ENCODE measurements at places on chromosomes 4 and X.

DNA sequence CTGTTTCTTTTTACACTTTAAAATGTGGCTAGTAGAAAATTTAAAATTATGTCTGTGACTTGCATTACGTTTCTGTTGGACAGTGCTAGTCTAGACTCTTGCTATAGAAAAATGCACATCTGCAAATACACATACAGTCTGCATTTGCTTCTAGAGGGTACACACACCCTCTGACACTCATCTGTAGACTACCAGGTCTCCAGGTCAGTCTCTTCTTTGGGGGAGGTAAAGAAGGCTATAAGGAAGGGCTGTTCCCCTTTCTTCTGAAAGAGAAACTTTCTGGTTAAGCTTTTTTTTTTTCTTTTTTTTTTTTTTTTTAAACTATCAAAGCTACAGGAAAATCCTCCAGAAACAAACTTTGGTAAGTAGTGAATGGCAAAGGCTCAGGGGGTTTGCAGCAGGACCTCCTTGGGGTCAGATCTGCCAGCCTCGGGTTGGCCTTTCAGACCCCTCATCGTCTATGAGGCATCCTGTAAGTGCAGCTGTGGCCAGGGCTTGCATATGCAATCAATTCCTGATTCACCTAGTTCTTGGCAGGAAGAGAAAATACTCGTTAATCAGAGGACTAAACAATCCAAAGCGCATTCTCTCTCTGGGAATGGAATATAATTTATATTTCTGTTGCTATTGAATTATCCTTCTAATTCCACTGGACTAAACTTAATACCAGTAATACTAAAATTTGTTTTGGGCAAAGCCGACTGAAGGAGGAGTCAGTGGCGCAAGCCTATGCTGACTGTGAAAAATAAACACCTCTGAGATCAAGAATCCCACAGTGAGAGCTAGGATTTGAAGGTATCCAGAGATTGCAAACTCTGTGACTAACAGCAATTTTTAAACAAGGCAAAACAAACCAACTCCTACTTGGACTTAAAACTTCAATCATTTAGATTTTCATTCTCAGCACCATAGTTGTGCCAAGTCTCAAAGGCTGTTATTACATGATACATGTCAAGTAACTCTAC, 109.3 kb upstream of the TBC1D9 start:
- DNase-seq: no peak

DNA sequence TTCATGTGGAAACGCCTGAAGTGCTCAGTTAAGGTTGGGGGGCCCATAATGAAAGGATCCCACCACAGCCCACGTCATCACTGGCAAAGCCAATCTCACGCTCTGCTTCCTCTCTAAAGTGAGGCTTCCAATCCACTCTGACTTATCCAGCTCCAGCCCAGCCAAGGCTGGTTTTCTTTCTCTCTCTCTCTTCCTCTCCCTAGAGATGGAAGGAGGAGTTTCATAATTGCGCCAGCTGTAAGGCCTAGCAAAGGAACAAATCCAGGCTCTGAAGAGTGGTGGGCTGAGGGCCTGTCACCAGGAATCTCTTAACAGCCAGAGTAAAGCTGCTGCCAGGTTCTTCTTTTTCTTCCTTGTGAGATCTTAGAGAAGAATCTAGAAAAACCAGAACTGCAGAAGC, 20.7 kb upstream of the BCLAF3 start:
- DNase-seq: no peak

DNA sequence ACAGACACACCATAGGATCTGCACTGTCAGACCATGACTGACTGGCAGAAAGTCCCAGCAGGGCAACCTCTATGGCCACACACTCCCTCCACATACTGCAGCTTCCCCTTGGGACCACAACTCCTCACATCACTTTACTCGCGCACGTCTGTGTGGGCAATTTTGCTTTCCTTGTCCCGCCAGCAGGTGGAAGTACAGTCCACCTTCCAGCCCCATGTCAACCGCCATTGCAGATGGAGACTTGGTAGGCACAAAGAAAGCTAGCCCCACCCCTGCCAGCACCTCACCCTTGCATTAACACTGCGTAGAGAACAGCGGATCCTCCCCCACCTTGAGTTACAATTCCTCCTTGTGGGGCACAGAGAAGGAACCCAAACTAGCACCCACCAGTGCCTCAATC, 74.4 kb upstream of the NAP1L2 start:
- no peak for DNase-seq

DNA sequence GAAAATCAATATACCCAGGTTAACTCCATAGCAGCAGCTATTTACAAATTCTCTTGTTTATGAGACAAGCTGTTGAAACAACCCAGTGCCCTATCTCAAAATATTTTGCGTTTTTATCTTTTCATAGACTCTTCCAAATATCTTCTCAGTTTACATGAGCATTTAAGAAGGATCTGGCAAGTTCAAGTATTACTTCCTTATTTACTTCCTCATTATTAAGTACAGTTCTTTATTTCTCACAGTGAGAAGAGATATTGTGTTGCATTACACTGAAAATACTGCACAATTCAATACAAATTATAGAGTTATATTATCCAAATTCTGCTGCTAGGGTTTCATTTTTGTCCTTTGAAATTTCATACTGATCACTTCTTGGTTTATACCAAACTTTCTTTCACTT, 43.6 kb upstream of the UCP1 start:
- DNase-seq: no peak

DNA sequence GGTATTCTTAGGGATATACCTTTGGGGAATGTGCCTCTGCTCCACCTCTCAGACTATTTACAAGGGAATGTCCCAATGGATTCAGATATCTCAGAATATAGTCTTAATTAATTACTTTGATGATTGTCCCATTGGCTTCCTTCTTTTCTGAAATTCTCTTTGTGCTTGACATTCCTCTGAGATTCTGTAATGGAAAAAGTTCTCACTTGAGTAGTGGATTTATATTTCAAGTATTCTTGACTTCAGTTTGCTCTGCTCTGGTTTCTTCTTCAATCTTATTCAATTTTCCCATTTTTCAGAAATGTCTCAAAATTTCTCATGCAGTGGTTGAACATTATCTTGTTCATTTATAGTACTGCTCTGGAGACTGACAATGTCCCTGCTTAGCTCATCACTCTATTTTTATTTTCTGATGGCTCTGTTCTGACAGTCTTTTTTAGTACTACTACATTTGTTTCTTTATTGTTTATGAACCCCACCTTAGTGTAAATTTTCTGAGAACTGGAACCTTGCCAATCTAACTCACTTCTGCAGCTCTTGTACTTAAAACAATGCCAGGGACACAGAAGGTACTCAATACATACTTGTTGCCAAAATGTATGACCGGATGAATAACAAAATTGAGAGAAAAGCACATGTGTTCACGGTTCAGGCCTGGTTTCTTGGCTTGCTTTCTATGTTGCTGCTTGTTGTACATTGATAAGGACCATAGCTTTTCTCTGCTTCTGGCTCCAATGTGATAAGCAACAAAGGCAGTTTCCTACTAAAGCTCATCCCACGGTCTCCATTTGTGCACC, 471.7 kb downstream of the GASK1B start:
- no peak for DNase-seq

DNA sequence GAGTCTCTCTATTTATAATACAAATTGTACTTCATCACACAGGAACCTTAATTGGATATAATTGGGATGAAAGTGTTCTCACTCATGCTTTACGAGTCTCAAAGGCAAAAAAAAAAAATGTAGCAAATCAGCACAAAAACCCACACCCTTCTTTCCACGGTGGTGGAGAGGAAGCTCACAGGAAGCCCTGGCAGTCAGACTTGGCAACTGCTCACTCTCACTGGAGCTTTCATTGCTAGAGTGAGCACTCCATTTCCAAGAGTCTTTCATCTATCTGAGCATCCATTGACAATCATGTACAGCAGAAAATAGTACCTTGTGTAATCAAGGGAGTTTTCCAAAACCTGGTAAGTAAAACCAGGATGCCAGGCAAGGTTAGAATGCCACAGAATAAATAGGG, 2159.4 kb upstream of the AGA start:
- no peak for DNase-seq

- DNase-seq: no peak
Measured at GRCh38 chr4:74109116-74109869, 10.3 kb upstream of the CXCL2 start.

- DNase-seq: no peak
Measured at GRCh38 chr4:114302472-114302871, 296.1 kb upstream of the UGT8 start.

DNA sequence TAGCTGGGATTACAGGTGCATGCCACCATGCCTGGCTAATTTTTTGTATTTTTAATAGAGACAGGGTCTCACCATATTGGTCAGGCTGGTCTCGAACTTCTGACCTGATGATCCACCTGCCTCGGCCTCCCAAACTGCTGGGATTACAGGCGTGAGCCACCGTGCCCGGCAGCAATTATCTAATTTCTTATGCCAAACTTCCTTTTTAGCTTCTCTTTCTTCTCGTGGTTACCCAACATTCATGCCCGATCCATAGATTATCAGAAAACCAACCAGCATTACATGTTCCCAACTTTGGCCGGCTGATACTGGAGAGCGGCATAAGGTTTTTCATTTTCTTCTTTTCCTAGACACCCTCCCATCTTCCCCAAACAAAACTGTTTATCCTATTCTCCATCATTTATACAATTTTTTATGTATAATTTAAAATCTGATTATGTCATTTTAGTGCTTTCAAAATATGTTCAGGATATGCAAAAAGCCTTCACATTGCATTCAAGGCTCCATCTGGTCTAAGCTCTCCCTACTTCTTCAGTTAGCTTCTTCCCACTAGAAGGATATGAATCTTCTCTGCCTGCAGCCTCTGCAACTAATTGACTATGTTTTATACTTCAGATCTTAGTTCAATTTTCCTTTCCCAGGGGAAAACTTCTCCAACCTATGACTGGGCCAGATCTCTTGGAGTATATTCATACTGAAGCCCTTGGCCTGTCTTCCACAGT, 8.7 kb downstream of the SLC7A11 start:
- DNase-seq: no peak

DNA sequence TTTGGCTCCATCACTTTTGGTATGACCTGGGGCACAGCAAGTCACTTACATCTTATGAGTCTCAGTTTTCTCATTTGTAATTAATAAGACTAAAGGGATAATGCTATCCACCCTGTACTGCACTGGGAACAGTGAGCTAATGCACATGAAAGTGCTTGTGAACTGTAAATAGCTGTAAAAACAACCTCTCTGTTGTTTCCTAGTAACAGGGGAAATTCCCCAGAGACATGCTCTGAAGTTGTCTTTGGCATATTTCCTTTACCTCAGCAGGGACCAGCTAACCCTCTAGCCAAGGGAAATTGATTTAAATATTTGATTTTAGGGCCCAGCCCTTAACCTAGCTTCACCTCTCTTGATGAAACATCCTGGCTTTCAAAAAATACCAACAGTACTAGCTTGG, 6.1 kb upstream of the CYSLTR1 start:
- no peak for DNase-seq

- DNase-seq: no peak
Measured at GRCh38 chr4:123353656-123354055, 42.9 kb upstream of the SPRY1 start.

- no peak for DNase-seq
Measured at GRCh38 chr4:89007338-89007939, 49.5 kb downstream of the FAM13A start.

GRCh38 chr4:145563293-145563985, 55.7 kb upstream of the MMAA start:
- no peak for DNase-seq

- DNase-seq: no peak
Measured at GRCh38 chrX:10173331-10173900, 16.6 kb downstream of the CLCN4 start.

GRCh38 chr4:89755220-89755619, 81.7 kb downstream of the SNCA start:
- no peak for DNase-seq

- no peak for DNase-seq
Measured at GRCh38 chr4:8095956-8096689, 62.5 kb downstream of the ABLIM2 start.

- no peak for DNase-seq
Measured at GRCh38 chr4:119540249-119540648, 88.4 kb downstream of the PDE5A start.

- DNase-seq: no peak
Measured at GRCh38 chr4:82005158-82005557, 368.6 kb downstream of the HNRNPD start.
